ENCODE measurements at places on chromosomes 5 and 9.

GRCh38 chr5:168770036-168770498, 190.9 kb upstream of the PANK3 start:
- no peak for DNase-seq

DNA sequence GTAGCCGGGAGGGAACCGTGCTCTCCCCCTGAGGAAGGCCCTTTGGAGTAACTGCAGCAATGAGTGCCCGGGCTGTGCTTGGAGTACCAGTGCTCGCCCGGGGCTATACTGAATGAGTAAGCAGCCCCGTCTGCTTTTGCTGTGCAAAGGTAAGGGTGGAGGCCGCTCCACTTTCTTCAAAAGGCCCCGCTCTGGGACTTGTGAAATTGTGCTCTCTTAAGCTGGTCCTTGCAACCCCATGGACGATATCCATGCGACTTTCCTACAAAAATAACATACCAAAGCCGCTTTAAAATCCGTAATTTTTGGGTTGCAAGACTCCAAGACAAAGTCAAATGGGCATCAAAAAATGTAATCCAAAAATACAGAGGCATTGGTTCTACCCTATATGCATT, 578 bp upstream of the TNFAIP8 start:
- DNase-seq = no peak

GRCh38 chr5:2738156-2738699, 13.2 kb downstream of the IRX2 start:
- no peak for DNase-seq

DNA sequence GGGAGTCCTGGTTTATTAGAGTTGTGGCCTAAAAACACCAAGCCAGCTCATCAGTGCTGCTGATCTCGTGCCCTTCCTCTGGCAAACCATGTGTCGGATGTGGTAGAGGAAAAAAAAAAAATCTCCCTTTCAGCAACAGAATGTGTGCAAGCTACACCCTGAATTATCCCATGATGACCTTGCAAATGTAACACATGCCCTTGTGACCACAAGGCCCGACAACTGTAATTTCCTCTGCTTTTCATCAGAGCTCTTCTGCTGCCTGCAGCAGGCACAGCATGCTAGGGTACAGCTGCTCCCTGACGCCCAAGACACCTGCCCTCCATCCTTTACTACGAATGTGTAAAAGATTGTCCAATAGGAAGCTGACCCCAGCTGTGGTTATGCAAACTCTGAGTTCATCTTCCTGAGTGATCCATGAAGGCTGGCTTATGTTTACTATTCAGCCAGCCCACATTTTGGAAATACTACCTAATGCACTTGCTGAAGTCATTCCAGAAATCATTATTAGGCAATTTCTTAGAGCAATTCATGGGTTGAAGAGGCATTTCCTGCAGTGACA, 14.6 kb upstream of the BNC2 start:
- DNase-seq = no peak

DNA sequence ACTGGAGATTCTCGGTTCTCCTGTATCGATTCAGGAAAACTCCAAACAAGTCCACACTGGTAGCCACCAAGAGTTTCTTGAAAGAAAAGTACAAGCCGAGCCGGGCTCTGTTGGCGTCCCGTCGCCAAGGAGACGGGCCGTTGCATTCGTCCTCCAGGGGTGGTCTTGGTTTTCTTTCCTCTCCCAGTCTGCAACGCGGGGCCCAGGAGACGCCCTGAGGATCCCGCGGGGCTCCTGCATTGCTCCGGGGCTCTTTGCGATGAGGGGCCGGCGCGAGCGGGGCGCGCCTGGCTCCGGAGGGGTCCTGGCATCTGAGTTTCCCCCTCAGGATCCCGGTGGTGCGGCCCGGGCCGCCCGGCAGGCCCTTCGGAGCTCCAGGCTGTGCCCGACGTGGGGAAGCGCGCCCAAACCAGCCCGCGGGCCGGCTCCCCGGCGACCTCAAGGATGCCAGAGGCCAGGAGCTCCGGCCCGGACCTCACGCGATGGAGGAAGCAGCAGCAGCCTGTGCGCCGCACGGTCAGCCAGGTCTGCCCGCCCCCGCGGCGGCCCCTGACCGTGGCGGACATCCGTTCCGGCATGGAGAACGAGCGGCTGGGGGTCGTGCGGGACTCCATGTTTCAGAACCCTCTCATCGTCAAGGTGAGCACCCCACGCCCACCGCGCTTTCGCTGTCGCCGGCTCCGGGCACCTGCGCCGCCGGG, at the start of gene CFAP77:
CFAP77 (plus strand) TSS at position 384 of the 701 bp plus-strand sequence; CDS start at position 445, 61 bp downstream.
- DNase-seq = peak; percentile 77

DNA sequence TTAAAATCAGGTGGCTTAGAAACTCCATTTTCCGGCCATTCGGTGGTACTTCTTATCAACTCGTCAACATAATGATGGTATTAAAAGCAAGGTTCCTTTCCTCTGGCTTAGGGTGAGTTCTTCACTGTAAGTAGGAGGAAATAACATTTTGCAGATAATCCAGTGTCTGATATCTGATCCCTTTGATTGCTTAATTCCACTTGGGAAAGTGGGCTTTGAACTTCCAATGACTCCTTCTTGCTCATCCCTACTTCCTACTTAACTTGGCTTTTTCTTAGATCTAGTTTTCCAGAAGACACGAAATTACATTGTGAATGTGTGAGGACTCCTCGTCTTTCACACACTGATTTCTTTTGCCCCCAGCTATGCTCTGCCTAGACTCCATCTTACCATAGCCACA, 31.5 kb downstream of the DDX31 start:
- no peak for DNase-seq

- no peak for DNase-seq
Measured at GRCh38 chr9:93081931-93082330, 14.1 kb upstream of the CARD19 start.

DNA sequence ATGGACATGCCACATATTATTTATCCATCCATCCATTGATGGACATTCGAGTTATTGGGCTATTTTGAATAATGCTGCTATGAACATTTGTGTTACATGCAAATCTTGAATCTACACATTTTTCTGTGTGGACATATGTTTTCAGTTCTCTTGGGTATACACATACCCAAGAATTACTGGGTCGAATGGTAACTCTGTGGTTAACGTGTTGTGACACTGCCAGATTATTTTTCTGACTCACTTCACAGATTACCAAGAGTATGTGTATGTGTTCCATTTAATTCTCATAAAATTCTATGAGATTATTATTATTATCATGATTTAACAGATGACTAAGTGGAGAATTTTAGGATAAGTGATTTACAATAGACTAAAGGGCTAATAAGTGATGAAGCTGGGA, 26.7 kb downstream of the CYFIP2 start:
- no peak for DNase-seq

DNA sequence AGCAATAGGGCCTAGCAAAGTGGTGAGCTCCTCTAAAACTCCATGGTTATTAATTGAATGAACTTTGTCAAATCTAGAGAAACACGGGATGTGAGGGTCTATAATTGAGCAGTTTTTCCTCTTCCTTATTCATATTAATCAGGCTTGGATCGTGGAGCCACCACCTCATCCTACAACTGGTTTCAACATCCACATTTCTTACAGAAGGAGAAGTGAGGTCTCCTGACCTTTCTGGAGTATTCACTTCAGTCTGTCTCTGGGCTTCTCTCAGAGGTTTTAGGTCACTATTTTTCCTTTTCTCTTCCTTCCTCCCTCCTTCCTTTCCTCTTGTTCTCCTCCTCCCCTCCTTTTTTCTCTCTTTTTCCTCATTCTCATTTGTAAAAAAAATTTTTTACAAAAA, 177.3 kb upstream of the ACTBL2 start:
- DNase-seq = no peak

GRCh38 chr5:62627901-62628300, 49.3 kb downstream of the LRRC70 start:
- no peak for DNase-seq

GRCh38 chr5:72366324-72366976, 46.3 kb downstream of the PTCD2 start:
- no peak for DNase-seq

GRCh38 chr5:3657364-3658022, 61.9 kb downstream of the IRX1 start:
- no peak for DNase-seq

DNA sequence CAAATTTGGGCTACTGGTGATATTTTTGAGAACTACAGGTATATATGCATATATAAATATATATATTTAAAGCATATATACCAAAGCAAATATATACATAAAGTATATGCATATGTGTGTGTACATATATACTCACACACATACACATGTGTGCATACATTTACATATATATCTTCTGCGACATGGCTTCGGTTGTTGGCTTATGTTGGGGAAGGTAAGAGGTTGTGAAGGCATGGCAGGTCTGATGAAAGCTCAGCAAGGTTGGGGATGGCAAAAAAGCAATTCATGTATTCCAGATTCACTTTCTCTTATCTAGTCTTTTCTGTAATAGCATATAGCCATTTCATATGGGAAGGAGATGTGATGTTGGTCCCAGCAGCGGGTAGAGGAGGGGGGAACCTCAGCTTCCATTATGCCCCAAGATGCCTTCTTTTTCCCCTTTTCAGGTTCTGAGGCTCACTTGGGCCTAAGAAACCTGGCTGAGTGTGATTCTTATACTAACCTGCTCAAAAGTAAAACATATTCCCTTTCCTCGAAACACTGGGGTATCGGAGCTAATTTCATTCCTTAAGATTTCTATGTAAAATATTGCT, 201.7 kb downstream of the MEF2C start:
- no peak for DNase-seq

DNA sequence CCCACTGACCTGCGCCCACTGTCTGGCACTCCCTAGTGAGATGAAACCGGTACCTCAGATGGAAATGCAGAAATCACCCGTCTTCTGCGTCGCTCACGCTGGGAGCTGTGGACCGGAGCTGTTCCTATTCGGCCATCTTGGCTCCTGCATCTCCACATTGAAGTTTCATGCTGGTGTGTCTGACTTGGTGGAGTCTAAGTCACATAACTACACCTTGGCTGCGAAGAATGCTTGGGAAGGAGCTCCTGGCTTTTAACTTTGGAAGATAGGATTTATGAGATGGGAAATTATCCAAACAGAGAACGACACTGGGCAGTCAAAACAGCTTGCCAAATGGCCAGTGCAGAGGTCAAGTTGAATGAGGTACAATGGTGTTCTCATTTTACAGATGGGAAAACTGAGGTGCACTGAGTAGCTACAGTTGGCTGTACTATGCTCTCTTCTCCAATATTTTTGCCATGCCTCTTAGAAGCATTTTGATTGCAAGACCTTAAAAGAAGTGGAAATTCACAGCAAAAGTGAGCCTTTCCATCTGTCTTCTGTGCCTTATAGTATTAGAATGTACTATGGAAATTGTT, 36.7 kb downstream of the CCDC192 start:
- DNase-seq = no peak

GRCh38 chr5:145984072-145984471, 47.7 kb downstream of the SH3RF2 start:
- DNase-seq = no peak

DNA sequence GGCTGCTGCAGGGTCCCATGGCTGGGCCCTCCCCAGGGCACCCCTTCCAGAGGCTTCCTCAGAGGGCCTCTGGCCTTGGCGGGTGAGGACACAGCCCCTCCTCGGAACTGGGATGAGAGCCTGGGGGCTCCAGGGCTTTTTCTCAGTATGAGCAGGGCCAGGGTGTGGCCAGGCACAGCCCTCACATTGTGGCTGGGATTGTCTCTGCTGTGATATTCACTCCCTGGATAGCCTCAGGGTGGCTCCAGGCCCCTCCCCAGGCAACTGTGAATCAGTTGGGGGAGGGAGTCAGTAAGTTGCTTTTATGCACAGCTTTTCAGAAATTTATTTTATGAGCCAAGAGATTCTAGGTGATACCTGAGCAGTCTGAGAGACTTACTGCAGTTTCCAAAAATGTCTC, 135.7 kb downstream of the CACNA1B start:
- no peak for DNase-seq

DNA sequence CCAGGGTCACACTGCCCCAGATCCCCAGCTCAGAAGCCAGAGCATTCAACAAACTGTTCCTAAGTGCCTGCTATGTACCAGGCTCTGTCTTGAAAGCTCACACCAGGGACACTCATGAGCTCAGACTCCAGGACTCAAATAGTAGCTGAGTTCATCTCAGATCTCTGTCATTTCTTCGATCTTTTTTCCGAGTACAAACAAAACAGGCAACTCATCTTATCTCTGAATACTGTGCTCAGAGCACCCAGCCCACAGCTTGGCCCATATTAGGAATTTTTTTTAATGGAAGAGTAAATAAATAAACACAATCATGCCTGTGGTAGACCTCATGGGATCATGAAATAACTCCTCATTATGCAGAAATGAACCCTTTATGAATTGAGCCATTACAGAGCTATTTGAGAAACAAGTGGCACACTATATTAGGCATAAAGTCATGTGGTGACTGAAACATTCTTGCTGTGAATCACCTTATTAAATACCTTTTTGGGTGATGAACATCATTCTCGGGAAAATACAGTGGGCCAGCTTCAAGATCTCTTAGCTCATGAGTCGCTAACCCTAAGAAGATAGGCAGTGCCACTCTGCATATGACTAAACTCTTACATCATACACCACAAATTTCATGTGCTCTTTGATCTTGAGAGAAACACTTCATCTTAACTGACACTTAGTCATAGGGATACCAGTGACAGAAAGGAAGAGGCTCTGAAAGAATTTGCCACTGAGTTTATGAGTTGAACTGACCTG, 9.9 kb downstream of the SH3RF2 start:
- DNase-seq = no peak

- DNase-seq = no peak
Measured at GRCh38 chr9:94014066-94014654, 59.0 kb upstream of the BARX1 start.

DNA sequence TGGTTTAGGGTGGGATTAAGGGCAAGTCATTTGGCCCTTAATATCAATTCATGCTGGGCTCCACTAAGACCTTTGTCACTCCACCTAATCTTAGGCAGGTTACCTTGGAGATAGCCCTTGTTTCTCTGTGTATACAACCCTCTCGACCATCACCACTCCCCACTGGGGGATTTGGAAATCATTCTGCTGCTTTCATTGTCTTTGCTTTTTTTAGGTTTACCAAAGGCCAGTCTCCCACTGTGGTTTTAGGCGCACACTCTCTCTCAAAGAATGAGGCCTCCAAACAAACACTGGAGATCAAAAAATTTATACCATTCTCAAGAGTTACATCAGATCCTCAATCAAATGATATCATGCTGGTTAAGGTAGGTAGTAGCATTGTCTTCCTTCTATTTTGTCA, 6.2 kb downstream of the GZMK start:
- DNase-seq = no peak

- DNase-seq = no peak
Measured at GRCh38 chr9:101778332-101778731, 39.9 kb upstream of the GRIN3A start.

GRCh38 chr5:51345106-51345505, 38.1 kb upstream of the ISL1 start:
- no peak for DNase-seq

- DNase-seq = peak; percentile 75
Measured at GRCh38 chr9:134526584-134527477, 114.8 kb upstream of the COL5A1 start.
